ENCODE measurements at places on chromosomes 1 and 21.

GRCh38 chr1:30520476-30520875 is 202.9 kb downstream of the MATN1 start:
- DNase-seq = no peak

DNA sequence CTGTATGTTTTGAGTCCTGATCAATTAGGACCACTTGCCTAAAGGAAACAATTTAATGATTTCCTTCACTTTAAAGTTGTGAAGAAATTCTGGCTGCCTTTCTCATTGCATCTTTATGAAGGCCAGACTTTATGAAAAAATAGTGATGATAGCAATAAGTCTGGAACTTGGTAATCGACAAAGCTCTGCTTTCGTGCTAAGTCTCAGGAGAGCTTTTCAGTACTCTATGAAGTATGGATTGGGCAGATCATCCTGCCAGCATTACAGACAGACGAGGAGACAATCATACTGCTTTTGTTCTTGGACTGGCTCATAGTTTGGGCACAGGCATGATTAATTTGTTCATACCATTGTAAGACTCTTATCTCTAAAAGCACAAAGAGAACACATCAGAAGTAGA is 45.5 kb upstream of the KCNJ15 start:
- DNase-seq = no peak

DNA sequence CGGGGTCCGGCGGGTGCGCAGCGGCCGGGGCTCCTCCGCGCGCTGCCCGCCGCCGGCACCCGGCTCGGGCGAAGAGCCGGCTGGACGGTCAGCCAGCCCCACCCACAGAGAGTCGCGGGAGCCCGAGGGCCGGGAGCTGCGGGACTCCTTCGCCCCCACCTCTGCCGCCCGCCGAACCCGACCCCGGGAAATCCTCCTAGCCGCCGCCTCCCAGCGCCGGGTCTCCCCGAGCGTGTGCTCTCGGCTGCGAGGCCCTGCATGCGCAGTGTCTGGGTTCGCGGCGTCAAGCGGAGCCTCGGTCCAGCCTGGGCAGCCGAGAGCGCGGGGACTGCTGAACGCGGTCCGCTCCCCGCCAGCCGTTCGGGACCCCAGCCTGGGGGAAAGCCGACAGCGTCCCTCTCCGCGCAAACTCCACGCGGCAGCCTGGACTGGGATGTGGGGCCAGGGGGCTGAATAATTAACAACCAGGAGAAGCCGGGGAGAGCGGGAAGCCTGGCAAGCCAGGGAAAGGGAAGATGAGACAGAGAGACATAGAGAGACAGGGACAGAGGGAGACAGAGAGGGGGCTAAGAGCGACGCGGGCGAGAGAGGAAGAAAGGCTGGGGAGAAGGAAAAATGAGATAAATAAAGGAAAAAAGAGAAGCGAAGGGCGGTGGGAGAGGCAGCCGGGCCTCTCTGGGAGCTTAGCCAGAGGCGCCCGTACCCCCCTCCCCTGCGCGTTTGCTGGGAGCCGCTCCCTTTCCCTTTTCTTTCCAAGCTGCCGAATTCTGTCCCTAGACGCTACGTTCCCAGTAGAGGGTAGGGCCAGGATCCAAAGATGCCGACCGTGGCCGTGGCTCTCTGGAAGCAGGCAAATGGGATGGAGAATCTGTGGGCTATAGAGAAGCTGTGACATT is 64.2 kb downstream of the MEF2D start:
- no peak for DNase-seq

GRCh38 chr1:54259546-54260140 is 59.7 kb downstream of the MRPL37 start:
- DNase-seq = no peak

DNA sequence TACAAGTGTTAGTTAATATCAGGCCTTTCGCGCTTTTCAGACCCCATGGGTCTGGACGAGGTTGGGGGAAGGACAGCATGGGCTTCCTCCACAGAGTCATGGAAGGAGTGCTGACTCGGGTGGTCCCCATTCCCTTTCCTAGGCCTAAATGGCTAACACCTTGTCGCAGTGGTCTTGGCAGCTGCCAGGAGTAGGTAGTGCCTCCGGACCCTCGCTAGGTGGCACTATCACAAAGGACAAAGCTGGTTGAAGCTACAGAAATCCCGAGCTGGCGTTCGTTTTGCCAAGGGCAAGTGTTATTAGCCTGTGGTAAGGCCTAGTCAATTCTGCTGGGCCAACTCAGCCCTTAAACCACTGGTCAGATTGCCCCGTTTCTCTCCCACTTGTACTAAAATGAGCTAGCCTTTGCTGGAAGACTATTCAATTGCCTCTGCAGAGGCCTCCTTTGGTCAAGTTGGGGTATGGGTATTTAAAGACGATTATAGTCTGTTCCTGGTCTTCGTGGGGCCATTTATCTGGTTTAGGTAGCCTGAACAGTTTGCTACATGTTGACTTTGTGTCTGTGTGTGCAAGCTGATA is 1.1 kb upstream of the UBE2Q1 start:
- peak; percentile 82 for DNase-seq

- DNase-seq = no peak
Measured at GRCh38 chr1:3717715-3718601, 34.3 kb upstream of the CCDC27 start.

GRCh38 chr21:36773117-36773516 is 74.2 kb downstream of the SIM2 start:
- no peak for DNase-seq

GRCh38 chr1:161497961-161498360 is 7.3 kb upstream of the FCGR2A start:
- no peak for DNase-seq

- DNase-seq = no peak
Measured at GRCh38 chr1:35642471-35642955, 1.2 kb upstream of the PSMB2 start.

GRCh38 chr1:207401578-207401977 is 52.5 kb upstream of the CR2 start:
- DNase-seq = no peak

Measured in activated T-cell treated with anti-CD3 and anti-CD28 coated beads for 4 hours (primary cell).